Activated T-cell treated with anti-CD3 and anti-CD28 coated beads, Interleukin-2, amount 50 U/mL, for 4 hours (primary cell): ENCODE measurements at places on chromosomes 7 and 10. TPM values are rescaled to one million over a fixed set of nuclear protein-coding genes. Genes with fewer than 3 reads are reported as not detected.

- no peak for DNase-seq
These were observed 151.0 kb upstream of the INSYN2A start for GRCh38 chr10:127347202-127347959.

GRCh38 chr7:137882806-137883205 is 36.0 kb upstream of the DGKI start:
- no peak for DNase-seq

- no peak for DNase-seq
These were observed 462 bp downstream of the KIAA1549 start for GRCh38 chr7:138980563-138981291.

GRCh38 chr7:152382244-152382643 is 53.6 kb downstream of the KMT2C start:
- DNase-seq = no peak

GRCh38 chr7:99672573-99672972 is 7.2 kb downstream of the CYP3A5 start:
- no peak for DNase-seq

DNA sequence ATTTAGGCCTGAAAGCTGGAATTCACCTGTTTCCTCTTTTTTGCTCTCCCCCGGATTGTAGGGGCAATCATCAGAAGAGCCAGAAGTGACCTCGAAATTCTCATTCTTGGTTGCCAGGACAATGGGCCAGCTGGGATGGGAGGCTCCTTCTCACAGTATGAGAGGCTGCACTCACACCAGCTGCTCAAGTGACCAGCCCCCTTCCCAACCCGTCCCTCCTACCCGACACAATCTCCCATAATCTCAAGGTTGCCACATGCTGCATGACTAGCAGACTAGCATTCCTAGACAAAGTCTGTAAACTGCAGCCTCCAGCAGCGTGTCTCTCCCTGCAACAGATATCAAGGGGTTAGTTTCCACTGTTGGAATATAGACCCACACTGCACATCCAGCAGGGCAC is 110.3 kb downstream of the C1GALT1 start:
- DNase-seq = no peak

GRCh38 chr10:79298403-79299244 is 48.6 kb upstream of the PPIF start:
- DNase-seq = peak; percentile 34

GRCh38 chr7:142500366-142500765 is 242.5 kb upstream of the PRSS58 start:
- no peak for DNase-seq

- DNase-seq = no peak
These were observed 8.1 kb downstream of the SCART1 start for GRCh38 chr10:133461841-133462240.

- DNase-seq = no peak
These were observed 31.2 kb downstream of the TBXAS1 start for GRCh38 chr7:139860090-139860775.

GRCh38 chr7:7157177-7157886 is 25.0 kb upstream of the C1GALT1 start:
- DNase-seq = peak; percentile 11

ASB15 gene
- total RNA-seq = not detected

TBRG4 gene
- 206 TPM for total RNA-seq

FAM221A gene
- total RNA-seq = 5.6 TPM

DKK1 gene
- total RNA-seq = 0.30 TPM
